PC-3 (cell line): ENCODE measurements at places on chromosomes 7 and 10. TPM values are rescaled to one million over a fixed set of nuclear protein-coding genes. Genes with fewer than 3 reads are reported as not detected.

The CYP3A4 gene
- not detected in 2 replicates for total RNA-seq

DNA sequence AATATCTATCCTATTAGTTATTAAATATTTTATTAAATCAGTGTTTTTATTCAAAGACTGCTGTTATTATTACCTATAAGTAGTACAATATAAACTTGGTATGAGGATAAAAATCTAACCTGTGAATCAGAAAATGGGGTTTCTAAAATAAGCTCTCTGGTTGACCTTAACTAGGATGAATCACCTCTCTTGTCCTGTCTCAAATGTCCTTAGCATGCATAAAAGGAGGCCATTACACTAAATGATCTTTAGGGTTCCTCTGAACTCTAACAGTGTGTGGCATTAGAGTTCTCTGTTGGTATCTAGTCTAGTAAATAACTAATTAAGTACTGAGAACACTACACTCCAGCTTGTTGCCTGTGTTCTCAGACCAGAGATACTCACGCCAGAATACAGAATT, 143.1 kb upstream of the LRRTM3 start:
- peak; percentile 69 for DNase-seq

The GIMAP1 gene
- not detected in 2 replicates for total RNA-seq

The AEBP1 gene
- total RNA-seq = not detected in 2 replicates

GRCh38 chr7:8436965-8437364, 3.6 kb downstream of the NXPH1 start:
- peak; percentile 69 for DNase-seq

DNA sequence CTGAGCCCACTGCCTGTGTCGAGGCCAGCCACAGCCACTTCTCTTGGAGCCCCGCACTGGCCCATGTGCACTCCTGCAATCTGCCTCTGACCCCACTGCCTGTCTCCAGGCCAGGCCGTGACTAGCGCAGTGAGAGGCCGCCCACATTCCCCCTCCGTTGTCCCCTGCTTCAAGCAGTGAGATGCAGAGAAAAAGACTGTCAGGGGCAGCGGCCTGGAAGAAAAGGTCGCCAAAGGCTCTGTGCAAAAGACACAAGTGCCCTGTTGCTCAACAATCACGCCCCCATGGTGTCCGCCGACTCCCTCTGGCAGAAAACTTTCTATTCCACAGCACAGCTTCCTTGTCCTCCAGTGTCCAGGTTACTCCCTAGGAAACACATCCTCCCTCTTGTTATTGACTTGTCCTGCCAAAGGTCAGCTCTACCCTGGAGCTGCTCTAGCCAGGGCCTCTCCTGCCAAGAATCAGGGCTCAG, 9.9 kb downstream of the FAM131B start:
- no peak for DNase-seq

The EFCAB10 gene
- total RNA-seq = 0.18 TPM in 1 of 2 replicates, not detected in the other

GRCh38 chr7:45977256-45977780, 56.2 kb upstream of the IGFBP3 start:
- no peak for DNase-seq

GRCh38 chr7:136803028-136803427, 65.4 kb upstream of the CHRM2 start:
- no peak for DNase-seq

GRCh38 chr7:17706734-17707133, 233.6 kb downstream of the SNX13 start:
- peak; percentile 77 for DNase-seq

GRCh38 chr10:6046773-6047611, 15.2 kb downstream of the IL2RA start:
- DNase-seq = no peak

DNA sequence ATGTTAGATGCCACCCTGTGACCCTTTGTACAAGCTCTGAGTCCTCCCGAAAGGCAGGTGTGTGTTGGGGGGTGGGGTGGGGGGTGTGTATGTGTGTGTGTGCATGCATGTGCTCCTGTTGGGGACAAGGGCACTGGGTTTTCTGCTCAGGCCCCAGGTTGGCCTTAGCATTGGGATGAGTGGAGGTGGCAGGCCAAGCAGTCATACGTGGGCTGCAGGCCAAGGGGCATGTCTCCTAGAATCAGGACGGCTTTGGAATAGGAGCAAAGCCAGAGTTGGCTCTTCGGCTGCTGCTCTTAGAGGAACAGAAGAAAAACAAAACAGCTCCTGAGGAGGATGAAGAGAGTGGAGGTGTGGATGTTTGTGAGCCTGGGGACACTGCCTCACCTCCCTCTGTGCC, 26.0 kb downstream of the HSPA12A start:
- no peak for DNase-seq

DNA sequence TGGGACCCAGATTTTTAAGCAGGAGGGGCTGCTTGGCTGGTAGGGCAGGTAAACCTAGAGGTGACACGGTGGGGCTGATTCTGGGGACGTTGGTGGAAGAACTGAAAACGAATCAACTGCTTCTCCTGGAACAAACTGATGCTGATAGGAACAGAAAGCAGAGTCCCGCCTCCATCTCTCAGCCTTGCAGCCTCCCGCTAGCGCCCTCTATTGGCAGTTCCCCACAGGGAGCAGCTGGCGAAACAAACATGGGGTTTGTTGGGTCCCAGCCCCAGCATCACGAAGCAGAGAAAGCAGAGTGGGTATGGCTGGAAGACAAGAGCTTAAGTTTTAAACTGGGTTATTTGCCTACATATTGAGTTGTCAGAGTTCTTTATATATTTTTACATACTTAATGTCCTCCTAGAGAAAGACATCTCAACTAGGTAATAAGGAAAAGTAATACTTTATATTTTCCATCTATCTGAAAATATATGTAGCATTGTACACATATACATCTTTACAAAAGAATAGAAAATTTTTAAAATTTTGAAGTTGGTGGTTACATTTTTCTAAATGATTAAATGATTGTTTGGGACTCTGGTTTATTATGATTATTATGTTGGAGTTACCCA, 42.3 kb upstream of the FOXI2 start:
- DNase-seq = peak; percentile 42

- no peak for DNase-seq
Observed at GRCh38 chr10:125782616-125783015, 7.0 kb upstream of the MMP21 start.

The CAMK2B gene
- 0.69 and 1.2 TPM in 2 replicates for total RNA-seq

The OR9A2 gene
- not detected in 2 replicates for total RNA-seq

DNA sequence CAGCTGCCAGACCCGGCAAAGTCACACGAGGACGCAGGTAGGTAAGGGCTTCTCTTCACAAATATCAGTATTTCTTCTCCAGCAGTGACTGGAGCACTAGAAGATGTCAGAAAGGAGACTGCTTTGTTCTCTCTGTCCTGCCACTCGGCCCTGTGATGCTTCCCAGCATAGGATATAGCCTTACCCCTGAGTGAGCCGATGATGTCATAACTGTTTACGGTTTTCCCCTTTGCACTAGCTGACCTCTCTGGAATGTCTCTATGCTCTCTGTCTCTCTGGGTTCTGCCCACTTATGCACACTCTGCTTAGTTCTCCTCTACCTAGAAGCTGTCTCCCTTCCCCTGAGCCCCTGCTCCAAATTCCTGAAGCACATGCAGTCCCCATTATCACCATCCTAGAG, 167.5 kb upstream of the PODXL start:
- DNase-seq = no peak

DNA sequence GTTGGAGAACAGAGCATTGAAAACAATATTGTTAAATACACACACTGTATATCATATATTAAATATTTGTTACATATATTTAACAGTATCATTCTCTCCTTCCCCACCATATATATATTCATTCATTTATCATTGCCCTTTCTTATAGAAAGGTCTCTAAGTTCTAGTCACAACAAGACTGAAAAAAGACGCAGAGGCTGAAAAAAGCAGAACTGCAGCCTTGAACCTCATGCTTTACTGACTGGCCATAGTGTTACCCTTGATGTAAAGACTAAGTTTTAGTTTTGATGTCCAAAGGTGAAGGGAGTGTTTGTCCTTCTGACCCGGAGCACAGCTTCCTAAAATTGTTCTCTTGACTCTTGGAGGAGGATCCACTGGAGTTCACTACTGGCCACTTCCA, 247.9 kb downstream of the PTEN start:
- DNase-seq = no peak

GRCh38 chr7:22571766-22572165, 71.8 kb upstream of the STEAP1B start:
- DNase-seq = no peak

GRCh38 chr10:123848564-123849457, 42.8 kb downstream of the CPXM2 start:
- DNase-seq = no peak

The SDK1 gene
- total RNA-seq = 2.8 and 4.8 TPM in 2 replicates

DNA sequence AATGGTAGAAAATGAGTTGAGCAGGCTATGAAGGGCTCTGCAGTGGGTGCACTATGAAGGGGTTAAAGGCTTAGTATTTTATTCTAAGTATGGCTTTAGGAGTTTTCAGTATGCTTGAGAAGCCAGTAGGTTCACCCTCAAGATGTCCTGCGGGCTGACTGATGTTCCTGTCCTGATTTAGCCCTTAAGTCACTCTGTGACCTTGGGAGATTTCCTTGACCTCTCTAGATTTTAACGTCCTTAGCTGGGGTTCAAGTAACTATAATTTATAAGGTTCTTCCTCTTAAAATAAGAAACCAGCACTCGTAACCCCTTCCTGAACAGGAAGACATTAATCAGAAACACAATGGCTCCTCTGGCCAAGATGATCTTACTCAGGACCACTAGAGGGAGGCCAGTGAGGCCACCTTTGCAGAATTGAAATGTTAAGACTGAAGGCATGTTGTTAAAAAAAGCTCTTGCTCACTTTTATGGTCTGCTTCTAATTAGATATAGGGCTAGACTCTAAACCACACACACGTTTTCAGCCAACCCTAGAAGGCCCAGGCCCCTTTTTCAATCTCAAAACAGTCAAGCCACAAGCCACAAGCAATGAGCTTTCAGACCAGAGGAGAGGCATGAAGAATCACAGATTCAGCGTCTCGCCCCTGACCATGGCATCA, 41.9 kb downstream of the CDK1 start:
- peak; percentile 49 for DNase-seq

DNA sequence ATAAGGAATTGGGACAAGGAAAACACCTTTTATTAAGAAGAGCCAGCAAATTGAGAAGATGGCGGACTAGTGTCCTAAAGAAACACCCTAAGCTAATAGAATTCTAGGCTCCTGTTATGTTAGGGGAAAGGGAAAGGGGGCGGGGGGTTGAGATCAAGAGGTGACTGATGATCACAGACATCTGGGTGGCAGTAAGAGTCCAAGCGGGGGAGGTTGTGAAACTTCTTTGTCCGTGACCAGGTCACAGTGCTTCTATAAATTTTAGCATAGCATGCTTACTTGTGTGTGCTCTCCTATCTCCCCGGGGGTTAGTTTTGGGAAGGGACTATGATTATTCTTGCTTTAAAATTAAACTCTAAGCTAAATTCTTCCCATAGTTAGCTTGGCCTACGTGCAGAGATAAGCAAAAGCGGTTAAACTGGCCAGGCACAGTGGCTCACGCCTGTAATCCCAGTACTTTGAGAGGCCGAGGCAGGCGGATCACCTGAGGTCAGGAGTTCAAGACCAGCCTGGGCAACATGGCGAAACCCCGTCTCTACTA, 262.1 kb downstream of the SKIDA1 start:
- no peak for DNase-seq

DNA sequence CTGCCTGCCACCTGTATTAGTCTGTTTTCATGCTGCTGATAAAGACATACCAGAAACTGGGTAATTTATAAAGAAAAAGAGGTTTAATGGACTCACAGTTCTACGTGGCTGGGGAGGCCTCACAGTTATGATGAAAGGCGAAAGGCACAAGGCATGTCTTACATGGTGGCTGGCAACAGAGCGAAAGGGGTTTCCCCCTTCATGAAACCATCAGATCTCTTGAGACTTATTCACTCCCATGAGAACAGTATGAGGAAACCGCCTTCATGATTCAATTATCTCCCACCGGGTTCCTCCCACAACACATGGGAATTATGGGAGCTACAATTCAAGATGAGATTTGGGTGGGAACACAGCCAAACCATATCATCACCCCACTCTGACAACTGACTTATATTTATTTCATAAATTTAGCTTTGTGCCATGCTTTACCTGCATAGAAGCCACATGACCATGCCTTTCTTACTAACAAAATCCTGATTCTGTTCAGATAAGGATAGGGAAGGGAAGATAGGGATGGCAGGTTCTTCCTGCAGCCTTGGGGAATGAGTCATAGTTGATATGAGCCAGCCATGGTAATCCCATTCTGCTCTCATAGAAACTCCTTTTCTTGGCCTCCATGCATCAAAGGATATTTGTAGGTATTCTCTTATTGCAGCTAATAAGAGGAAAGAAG, 191.3 kb upstream of the AGK start:
- DNase-seq = no peak
